Stimulated activated CD4-positive, alpha-beta T cell treated with anti-CD3 and anti-CD28 coated beads, Interleukin-1b, Interleukin-23, amount 100 ng/mL, for 1 hour (primary cell): ENCODE measurements at places on chromosomes 16 and 17.

GRCh38 chr16:51900221-51900780 is 646.6 kb downstream of the TOX3 start:
- DNase-seq = no peak

- DNase-seq = no peak
Measured at GRCh38 chr16:79598348-79599181, 2.0 kb downstream of the MAF start.

DNA sequence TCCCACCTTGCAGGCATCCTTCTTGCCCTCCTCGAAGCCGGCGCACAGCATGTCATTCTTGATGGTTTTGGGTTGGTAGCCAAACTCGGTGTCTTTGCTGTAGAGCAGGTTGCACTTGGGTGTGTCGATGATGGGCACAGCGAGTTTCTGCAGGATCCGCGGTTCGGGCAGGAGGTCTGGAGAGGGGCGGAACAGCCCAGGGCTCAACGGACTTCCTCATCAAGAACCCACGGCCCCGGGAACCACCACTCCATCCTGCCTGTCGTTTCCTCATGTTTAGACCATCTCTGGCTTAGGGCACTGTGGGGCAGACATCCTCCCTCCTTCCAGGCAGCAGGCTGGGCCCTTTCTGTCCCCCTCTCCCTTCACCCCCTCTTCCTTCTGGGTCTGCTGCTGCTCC is 6.5 kb downstream of the PRSS27 start:
- DNase-seq = no peak

DNA sequence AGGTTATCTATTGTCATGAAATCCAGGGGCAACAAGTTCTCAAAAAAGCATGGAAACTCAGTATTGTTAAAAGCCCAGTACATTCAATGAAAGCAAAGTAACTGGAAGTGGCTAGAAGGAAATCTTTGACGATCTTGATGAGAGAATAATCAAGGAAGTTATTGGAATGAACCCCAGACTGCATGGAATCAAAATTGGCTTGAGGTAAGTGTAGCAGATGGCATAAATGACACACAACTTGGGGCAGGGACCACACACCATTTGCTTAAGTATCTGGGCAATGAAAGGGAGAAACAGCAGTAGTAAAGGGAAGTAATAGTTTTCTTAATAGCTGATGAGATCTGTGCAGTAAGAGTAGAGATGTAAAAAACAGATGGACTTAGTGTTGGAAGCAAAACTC is 238.0 kb downstream of the HS3ST3A1 start:
- DNase-seq = no peak

DNA sequence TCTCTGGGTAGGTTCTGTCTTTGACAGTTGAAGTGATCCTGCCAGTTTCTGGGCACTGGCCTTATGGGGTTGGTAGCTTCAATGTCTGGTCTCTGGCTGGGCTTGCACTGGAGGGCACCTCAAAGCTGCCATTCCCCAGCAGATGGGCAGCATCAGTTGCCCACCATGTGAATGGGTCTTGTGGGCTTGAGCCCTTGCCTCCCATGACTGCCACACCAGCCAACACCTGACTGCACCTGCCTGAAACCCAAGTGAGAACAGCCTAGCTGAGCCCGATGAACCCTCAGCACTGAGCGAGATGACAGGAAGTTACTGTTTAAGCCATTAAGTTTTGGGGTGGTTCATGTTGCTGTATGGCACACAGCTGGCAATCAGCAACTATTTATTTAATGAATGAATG is 69.1 kb upstream of the AXIN2 start:
- DNase-seq = no peak

- no peak for DNase-seq
Measured at GRCh38 chr16:57826706-57827625, 24.7 kb upstream of the KIFC3 start.

DNA sequence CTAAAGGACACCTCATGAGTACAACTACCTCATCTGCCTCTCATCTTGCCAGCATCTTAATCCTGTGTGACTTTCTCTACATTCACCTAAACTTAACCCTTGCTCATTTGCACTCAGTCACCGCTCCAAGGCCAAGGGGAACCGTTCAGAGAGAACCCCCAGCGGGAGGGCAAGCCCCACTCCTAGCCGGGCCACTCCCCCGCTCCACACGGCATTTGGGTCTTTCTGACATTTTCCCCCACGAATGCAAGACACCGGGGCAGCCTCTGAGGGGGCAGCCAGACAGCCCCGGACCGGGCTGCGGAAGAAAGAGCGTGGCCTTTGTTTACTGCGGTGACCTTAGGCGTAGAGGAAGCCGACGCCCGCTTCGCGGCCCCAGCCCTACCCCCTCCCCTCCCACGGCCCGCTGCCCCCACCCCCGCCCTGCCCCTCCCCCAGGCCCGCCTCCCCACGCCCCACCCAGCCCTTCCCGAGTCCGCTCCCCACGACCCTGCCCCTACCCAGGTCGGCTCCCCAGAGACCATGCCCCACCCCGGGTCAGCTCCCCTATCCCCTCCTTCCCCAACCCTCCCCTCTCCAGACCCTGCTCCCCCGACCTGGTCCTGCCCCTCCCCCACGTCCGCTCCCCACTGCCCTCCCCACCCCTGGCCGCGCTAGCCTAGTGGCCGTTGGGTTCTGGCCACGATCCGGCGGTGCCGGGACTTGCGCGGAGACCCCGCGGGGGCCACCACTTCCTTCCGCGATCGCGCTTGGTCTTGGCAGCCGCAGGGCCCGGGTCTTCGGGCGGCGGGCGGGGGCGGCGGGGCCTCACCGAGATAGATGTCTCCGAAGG is 789 bp downstream of the CSNK1D start:
- DNase-seq = no peak
